ENCODE measurements at places on chromosomes 6 and 20.

DNA sequence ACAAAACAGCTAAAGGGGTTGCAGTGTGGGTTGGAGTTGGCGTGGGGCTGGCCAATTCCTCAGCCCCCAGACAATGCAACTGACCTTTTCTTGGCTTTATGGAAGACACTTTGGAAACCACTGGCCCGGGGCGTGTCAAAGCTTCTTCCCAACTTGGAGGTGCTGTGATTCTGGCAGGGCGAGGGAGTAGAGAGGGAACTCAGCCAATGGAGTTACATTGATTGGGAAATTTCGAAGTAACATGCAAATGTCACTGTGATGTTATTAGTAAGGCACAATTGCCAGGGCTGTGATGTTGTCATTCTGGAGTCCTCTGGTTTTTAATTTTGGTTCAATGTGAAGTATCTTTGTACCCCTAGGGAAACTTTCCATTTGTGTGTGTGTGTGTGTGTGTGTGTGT, 41.5 kb upstream of the EPB41L1 start:
- DNase-seq: no peak

DNA sequence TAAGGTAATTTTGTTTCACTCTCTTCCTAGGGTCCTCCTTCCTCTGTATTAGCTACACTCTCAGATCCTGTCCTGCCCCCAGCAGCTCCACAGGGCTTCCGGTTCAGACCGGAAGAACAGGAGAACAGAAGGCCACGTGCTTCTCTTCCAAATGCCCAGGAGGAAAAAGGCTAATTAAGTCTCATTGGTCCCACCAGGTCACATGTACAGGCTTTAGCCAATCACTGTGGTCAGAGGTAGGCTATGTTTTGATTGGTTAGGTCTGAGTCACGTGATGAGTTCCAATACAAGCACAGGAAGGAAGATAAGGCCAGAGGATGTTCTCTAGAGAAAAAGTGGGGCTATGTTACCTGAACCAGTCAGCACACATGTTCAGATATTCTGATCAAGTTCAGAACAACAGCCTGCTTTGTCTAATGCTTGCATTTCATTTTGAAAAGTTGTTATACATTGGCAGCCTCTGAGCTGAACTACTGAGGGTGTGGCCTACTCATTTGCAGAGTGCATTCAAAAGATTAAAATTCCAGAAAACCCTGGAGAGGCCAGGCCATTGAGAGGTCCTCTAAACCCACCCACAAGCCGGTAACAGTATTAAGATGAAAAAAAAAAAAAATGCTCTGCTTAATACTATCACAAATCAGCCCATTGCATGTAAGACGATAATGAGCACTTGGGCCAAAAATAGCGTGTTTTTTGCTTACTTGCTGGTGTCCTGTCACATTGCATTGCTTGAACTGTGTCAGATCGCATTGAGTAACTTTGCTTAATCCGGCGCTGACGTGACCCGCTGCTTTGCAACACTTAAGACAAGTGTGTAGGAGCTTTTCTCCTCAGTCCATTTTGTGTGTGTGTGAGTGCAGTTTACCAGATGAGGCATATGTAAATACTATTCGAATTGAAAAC, 170.3 kb downstream of the TSHZ2 start:
- DNase-seq: no peak

DNA sequence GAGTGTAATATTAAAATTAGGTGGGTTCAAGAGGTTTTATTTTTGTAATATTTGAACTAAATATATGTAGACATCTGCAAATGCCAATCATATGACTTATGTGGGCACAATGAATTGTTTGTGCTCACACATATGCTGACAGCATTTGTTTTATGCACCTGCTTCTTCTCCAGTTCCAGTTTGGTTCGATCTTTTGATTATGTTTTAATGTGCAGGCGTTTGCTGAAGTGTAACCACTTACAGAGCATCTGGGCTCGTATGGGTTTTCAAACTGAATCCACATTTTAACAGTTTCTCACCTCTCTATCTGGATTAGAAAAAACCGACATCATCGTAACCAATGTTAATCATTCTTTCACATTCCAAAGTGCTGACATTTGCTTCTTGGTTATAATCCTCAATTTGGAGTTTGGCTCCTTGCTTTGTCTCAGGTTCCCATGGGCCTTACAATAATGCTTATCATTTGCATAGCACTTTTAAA, 129.1 kb upstream of the SPACA1 start:
- no peak for DNase-seq

DNA sequence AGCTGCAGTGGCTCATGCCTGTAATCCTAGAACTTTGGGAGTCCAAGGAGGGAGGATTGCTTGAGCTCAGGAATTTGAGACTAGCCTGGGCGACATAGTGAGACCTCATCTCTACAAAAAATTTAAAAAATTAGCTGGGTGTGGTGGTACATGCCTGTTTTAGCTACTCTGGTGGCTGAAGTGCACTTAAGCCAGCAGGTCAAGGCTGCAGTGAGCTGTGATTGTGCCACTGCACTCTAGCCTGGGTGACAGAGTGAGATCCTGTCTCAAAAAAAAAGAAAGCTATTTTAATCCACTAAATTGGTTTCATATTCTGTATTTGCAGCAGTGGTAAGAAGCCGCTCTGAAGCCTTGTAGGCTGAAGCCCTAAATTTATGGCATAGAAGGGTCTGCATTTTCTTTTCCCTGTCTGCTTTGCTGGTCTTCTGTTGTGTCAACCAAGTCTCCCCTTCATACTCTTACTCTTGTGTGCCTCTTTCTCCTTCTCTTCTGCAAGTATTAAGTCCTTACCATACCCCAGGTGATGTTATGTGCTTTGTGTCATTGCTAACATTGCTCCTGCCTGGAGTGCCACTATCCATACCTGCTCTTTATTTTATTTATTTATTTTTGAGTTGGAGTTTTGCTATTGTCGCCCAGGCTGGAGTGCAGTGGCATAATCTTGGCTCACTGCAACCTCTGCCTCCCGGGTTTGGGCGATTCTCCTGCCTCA, 70.9 kb downstream of the MYO6 start:
- no peak for DNase-seq

DNA sequence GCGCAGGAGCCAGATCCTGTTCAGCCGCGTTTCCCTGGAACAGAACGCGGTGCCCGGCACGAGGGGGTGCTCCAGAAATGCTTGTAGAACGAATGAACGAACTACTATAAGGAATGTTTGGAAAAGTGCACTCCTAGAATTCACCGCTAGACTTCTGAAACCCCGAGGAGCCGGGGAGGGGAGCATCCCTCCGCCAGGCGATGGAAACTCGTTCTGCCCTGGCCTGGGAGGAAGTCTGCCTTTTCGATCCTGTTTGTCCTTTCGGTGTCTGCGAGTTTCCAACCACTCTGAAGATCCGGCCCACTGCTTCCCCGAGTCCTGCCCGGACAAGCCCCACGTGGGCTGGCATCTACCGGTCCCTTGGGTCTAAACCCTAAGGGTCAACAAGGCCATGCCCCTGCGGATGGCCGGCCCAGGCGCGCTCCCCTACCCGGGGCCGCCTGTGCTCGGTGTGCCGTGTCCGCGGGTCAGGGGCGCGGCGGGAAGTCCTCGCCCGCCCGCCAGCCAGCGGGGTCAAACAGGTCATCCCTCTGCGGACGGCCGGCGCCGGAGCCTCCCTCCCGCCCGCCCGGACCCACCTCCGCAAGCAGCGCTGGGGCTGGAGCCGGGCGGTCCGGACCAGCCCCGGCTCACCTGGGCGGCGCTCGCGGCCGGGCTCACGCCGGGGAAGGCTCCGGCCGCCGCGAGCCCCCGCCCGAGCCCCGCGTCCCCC, 526 bp downstream of the SULF2 start:
- DNase-seq: no peak

GRCh38 chr6:73585566-73586415, 65.0 kb upstream of the EEF1A1 start:
- peak; percentile 36 for DNase-seq

DNA sequence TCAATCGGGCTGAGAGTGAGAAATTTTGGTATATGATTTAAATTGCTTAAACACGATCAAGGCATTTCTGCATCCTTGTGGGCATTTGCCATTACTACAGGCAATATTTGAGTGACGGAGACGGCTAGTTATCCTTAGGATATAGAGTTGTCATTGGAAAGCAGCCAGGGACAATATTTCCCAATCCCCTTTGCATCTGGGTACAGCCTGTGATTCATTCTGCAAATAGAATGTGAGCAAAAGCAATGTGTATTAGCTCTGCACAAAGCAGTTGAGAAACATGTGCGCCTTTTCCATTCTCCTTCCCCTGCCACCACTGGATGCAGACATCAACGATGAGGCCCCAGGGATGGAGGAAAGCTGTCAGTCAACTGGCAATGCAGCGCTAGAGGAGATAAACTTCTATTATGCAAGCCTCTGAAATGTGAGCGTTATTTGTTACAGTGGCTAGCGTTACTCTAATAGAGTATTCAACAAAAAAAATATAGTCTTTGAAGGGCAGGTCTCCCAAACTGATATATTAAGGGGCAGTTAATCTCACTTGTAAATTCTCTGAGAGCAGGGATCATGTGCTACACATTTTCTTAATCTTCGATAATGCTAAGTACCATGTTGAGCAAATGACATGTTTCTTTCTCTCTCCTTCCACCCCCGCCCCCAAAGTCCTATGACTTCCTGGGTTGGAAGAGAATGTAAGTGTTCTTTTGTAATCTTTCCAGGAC, 37.1 kb upstream of the NCOA3 start:
- no peak for DNase-seq

- no peak for DNase-seq
Observed at GRCh38 chr20:43536817-43537440, 21.9 kb upstream of the SGK2 start.

GRCh38 chr6:127547215-127547614, 28.1 kb upstream of the MTCL3 start:
- DNase-seq: no peak

- DNase-seq: no peak
Observed at GRCh38 chr6:41302638-41303037, 16.2 kb upstream of the TREM1 start.

DNA sequence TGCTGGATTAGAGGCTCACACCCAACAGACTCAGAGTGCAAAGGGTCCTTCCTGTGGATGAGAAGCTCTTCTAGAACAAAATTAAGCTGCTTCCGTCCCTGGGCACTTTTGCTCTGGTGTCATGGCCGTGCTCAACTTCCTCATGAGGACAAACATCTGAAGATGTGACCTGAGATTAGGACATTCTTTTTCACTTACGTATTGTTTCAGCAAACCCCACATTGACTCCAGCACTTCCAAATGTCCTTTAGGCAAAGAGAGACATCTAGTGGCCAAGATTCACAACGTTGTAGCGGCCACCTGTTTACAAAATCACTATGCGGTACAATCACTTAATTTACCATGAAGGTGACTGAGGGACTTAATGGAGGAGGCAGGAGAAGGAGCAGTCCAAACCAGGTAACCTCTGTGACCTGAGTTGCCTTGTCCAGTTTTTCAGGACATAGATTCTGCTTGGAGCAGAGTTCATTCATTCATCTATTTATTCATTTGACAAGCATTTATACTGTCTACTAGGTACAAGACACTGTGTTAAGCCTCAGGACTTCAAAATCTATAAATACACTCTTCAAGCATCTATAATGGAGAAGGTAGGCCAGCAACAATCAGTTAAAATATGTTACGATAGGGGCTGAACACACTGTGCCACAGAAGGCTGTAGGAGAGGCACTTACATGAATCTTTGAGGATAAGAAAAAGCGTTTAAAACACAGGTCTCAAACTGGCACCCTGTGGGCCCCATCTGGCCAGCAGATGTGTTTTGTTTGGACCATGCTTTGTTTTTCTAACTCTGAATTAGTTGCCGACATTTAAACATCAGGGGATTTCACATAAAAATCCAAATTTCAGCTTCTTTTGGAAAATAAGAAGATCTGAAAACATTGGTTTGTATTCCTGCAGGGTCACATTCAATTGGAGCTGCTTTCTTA, 5.6 kb upstream of the ADGRF1 start:
- peak; percentile 0 for DNase-seq

- no peak for DNase-seq
Observed at GRCh38 chr20:51216850-51217249, 193.9 kb upstream of the KCNG1 start.

DNA sequence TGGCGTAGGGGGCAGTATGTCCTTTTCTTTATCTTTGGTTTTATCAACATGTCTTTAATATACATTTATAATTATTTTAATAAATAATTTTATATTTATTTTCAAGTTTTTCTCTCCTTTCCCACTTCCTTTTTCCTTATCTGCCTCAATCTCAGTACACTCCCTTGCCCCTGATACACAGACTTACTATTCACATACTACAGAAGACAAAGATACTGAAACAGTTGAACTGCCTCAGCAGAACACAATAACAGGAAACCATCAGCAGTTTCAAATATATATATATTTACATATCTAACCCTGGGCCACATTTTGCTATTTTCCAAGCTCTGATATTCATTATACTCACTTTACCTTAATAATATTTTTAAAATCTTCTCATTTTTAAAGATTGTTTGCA, 19.8 kb downstream of the IBTK start:
- DNase-seq: no peak

GRCh38 chr6:96330884-96331283, 190.7 kb upstream of the UFL1 start:
- no peak for DNase-seq

All from activated naive CD8-positive, alpha-beta T cell treated with anti-CD3 and anti-CD28 coated beads for 36 hours (primary cell).